ENCODE measurements at places on chromosomes 4 and X.

GRCh38 chr4:122107680-122108079, 44.5 kb upstream of the BLTP1 start:
- no peak for DNase-seq

- DNase-seq: no peak
Measured at GRCh38 chr4:7800410-7800809, 139.3 kb downstream of the AFAP1 start.

- DNase-seq: no peak
Measured at GRCh38 chr4:182825003-182825402, 92.2 kb downstream of the DCTD start.

DNA sequence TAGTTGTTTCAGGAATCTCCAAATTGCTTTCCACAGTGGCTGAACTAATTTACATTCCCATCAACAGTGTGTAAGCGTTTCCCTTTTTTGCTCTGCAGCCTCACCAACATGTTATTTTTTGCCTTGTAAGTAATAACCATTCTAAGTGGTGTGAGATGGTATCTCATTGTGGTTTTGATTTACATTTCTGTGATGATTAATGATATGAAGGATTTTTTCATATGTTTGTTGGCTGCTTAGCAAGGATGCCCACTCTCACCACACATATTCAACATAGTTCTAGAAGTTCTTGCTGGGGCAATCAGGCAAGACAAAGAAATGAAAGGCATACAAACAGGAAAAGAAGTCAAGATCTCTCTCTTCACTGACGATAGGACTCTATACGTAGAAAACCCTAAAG, 472.4 kb downstream of the ZNF674 start:
- no peak for DNase-seq

GRCh38 chrX:107168257-107168656, 38.0 kb downstream of the NUP62CL start:
- no peak for DNase-seq

DNA sequence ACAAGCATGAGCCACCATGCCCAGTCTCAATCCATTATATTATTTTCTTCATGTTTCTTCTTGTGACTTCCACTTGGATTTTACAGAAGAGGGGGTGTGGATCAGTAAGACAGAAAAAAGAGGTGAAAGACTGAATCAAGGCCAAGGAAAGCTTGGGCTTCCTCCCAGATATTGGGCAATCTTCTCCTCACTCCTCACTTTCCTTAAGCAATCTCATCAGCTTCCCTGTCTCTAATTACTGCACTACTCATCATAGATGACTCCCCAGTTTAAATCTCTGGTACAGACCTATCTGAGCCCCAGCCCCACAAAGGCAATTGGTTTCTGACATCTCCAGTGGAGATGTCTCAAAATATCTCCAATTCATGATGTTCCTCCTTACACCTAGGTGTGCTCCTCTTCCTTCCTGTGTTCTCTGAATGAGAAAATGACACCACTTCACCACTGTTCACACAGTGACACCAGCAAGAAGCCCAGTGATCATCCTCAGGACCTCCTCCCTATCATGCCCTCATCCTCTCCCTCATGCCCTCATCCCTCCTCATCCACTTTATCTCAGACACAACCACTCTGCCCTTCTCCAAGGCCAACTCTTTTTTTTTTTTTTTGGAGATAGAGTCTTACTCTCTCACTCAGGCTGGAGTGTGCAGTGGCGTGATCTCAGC, 44.8 kb upstream of the HERC6 start:
- no peak for DNase-seq

- DNase-seq: no peak
Measured at GRCh38 chr4:24930151-24930550, 17.3 kb upstream of the CCDC149 start.

GRCh38 chr4:187603093-187604025, 392.2 kb upstream of the ZFP42 start:
- no peak for DNase-seq

GRCh38 chr4:94559351-94559806, 107.6 kb downstream of the PDLIM5 start:
- no peak for DNase-seq

DNA sequence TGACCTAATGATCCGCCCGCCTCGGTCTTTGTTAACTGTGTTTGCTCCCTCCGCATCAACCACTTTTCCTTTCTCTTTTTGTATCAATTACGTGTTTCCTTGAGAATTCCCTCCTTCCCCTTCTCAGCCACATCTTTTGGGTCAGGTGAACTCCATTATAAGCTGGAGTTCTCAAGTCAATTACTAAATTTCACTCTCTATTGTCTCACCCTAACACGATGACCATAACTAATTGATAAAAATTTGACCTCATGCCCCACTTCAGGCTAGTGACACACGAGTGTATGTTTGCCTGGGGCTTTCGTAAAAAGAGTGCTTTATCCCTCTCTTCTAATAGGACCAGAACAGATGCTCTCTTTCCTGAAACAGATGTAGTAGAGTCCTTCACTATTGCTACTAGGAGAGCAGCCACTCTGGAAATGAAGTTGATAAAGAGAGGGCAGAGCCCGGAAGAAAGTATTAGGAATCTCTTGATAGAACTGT, 403.6 kb upstream of the ANXA10 start:
- DNase-seq: no peak

- DNase-seq: no peak
Measured at GRCh38 chrX:129540722-129541184, 694 bp downstream of the OCRL start.

GRCh38 chrX:73401591-73402266, 45.1 kb upstream of the CDX4 start:
- no peak for DNase-seq

DNA sequence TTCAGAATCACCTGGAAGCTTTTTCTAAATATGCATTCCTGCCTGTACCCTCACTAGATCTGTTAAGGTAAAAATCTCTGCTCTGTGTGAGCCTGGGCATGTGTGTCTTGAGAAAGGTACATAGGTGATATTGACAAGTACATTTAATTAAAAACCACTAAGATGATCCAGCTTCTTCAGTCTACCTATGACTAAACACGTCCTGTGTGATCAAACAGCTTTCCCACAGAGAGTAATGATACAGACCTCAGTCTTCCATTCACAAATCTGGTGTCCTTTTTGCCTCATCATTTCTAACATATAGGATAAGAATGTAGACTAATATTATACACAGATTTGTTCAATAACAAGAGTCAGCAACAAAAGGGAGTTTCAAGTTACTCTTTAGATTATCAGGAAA, 42.6 kb downstream of the GALNT7 start:
- no peak for DNase-seq
